ENCODE measurements at places on chromosomes 2 and 18. TPM values are rescaled to one million over a fixed set of nuclear protein-coding genes. Genes with fewer than 3 reads are reported as not detected.

RNF125 gene
- 0.75 TPM for polyA plus RNA-seq

LPIN1 gene
- 23.2 TPM for polyA plus RNA-seq

DLX1 gene
- polyA plus RNA-seq: 5.9 TPM

SDC1 gene
- polyA plus RNA-seq: 890 TPM

ILKAP gene
- 41.1 TPM for polyA plus RNA-seq

OSR1 gene
- 0.18 TPM for polyA plus RNA-seq

DNMT3A gene
- 3.2 TPM for polyA plus RNA-seq

All from foreskin keratinocyte (primary cell).